Stimulated activated CD4-positive, alpha-beta T cell treated with anti-CD3 and anti-CD28 coated beads, TNF-alpha, amount 100 ng/mL, for 1 hour (primary cell): ENCODE measurements at places on chromosomes 1 and 21.

- DNase-seq: no peak
Observed at GRCh38 chr1:100051893-100052292, 80.8 kb downstream of the SASS6 start.

- no peak for DNase-seq
Observed at GRCh38 chr1:147561472-147561840, 20.2 kb downstream of the BCL9 start.

DNA sequence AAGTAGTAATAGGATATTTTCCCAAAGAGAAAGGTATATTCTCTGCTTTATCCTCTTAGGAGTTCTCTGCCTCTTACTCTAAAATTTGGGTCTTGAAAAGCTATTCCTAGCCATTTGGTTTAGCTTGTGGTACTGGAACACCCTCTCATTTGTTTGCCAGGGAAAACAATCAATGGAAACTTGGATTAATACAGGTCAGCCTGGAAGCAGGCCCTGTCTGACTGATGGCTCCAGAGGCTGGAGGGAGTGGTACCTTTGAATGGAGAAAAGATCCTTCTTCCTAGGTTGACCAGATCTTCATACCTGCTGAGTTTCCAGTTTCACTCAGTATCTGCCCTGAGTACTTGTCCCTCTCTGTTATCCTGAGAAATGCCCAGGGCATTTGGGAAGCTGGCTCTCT is 31.7 kb upstream of the IKBKE start:
- no peak for DNase-seq

- no peak for DNase-seq
Observed at GRCh38 chr21:33971492-33972013, 55.9 kb upstream of the ATP5PO start.

- DNase-seq: no peak
Observed at GRCh38 chr1:232664844-232665777, 35.2 kb upstream of the SIPA1L2 start.
